ENCODE measurements at places on chromosomes 6 and 20. TPM values are rescaled to one million over a fixed set of nuclear protein-coding genes. Genes with fewer than 3 reads are reported as not detected.

The CDH4 gene
- not detected for total RNA-seq

- H3K4me1 ChIP-seq: peaks cover 11% of the 10 kb centered on the region
- DNase-seq: no peak
- no peak overlapping the region for H3K27ac ChIP-seq
- no peak overlapping the region for H3K4me3 ChIP-seq
Measured at GRCh38 chr20:32986331-32986966, 17.8 kb downstream of the SUN5 start.

DNA sequence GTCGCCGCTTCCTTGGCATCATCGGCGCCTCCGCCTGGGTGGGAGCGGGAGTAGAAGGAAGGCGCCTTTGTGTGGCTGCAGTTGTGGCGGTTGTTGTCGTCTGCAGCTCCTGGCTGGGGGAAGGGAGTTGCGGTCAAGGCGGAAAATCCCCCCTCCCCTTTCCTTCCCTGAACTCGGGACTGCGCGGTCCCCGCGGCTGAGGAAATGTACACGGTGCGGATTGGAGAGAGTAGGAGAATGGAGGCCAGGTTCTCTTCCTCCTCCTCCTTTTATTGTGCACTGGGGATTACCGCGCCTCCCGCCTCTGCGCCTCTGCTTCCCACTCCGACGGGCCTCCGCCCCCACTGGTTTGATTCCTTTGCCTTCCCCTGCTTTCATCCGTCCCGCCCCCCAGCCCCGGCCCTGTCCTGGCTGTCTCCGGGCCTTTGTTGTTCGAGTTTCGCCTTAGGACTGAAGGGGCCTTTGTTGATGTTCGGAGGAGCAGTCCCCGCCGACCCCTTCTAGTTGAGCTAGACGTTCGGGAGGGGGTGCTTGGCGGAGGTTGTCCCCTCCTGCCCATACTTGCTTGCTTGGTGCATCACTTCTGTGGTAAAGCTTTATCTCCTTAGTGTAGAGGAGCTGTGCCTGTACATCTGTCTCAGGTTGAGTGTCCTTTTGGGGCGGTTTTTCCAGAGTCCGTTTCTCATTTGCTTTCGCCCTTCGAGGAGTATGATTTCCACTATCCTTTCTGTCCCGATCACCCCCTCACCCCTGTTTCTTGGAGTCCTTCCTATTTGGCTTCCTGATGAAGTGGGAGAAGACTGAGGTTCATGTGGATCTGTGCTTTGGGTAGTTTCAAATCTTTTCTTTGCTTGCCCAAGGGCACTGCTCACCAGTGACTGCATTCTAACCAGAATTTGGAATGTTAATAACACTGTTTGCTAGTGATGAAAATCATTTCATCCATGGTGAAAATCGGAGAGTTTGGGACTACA is 764 bp downstream of the ZNF292 start:
- peaks cover 65% of the 10 kb centered on the region for H3K4me1 ChIP-seq
- H3K27me3 ChIP-seq: no peaks in the 10 kb centered on the region

DNA sequence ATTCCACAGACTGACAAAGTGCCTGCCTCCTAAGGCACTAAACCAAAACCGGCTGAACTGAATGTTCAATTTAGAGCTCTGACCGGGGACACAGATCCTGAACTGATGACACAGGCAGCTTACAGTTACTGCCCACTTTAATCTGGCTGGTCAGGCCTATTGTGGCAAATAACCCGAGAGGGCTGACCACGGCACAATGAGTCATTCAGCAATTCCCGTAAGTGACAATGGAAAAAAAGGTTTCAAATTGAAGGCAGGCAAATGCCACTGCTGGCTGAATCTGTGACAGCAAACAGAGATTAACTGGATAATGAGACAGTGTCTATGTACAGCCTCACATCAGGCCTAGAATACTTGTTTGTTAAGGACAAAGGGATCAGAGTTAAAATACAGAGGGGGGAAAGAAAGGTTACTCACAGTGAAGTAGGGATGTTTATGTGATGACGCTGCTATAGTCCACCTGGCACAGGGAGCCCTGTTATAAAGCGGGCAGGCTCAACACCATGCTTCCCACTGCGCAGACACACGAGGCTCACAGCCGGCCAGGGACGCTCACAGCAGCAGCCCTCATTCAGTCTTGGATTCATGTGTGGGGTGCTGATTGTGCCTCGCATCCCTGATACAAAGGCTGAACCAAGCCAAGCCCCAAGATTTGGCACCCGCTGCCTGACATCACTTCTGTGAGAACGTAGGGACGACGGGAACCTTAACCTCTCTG is 54.4 kb downstream of the RTN4IP1 start:
- no peak for DNase-seq
- peaks cover 3% of the 10 kb centered on the region for H3K4me1 ChIP-seq
- H3K4me3 ChIP-seq: no peak overlapping the region
- H3K27ac ChIP-seq: no peak overlapping the region
- no peaks in the 10 kb centered on the region for H3K27me3 ChIP-seq

DNA sequence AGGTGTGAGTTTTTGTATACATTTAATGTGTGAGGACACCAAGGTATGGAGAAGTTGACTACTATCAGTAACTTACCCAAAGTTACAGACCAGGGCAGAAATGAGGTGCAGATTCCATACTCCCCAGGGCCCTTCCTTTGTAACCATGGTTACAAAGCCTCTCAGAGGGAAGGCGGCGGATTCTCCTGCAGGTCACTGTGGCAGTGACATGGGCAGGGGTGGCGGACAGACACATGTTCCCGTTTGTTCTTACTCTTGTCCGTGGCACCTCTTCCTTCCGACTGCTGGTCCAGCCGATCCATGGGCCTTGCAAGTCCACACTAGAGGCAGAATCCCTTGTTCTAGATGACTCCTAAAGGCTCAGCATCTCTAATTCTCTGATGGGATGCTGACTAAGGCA is 43.0 kb downstream of the PDYN start:
- H3K4me3 ChIP-seq: no peak overlapping the region
- DNase-seq: no peak
- H3K4me1 ChIP-seq: peaks cover 58% of the 10 kb centered on the region
- H3K36me3 ChIP-seq: no peaks in the 10 kb centered on the region

The GPX5 gene
- not detected for total RNA-seq

DNA sequence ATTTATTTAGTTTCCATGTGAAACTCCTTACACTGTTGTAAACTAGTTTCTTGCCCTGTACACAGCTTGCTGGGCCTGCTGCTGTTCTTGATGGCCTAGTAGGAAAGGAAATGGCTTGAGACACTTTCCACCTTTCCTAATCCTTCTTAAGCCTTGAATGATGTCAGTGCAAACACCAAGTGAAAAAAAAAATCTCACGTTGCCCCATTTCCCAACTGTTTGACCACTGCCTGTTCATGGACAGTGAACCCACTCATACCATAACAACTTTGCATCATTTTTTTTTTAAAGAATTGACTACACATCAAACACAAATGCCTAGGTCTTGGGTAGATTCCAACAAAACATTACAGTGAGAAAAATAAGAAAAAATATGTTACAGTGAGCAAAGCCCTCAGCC is 653.6 kb upstream of the FLRT3 start:
- H3K27ac ChIP-seq: no peak overlapping the region
- peaks cover 1% of the 10 kb centered on the region for H3K27me3 ChIP-seq
- no peaks in the 10 kb centered on the region for H3K4me1 ChIP-seq
- DNase-seq: no peak
- no peaks in the 10 kb centered on the region for H3K36me3 ChIP-seq

The CALHM5 gene
- total RNA-seq: not detected

DNA sequence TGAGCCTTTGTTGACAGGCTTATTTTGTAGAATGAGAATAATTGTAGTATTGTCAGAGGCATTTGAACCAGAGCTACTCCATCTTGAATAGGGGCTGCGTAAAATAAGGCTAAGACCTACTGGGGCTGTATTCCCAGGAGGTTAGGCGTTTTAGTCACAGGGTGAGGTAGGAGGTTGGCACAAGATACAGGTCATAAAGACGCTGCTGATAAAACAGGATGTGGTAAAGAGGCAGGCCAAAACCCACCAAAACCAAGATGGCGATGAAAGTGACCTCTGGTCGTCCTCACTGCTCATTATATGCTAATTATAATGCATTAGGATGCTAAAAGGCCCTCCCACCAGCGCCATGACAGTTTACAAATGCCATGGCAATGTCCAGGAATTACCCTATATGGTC is 82.7 kb downstream of the PFDN4 start:
- peaks cover 4% of the 10 kb centered on the region for H3K27me3 ChIP-seq
- H3K4me3 ChIP-seq: no peak overlapping the region
- H3K36me3 ChIP-seq: no peaks in the 10 kb centered on the region
- DNase-seq: no peak

- H3K27ac ChIP-seq: no peak overlapping the region
- no peak overlapping the region for H3K4me3 ChIP-seq
- H3K36me3 ChIP-seq: no peaks in the 10 kb centered on the region
- DNase-seq: no peak
- no peaks in the 10 kb centered on the region for H3K27me3 ChIP-seq
- H3K4me1 ChIP-seq: no peaks in the 10 kb centered on the region
Measured at GRCh38 chr6:155770313-155770712, 314.7 kb upstream of the NOX3 start.

- H3K27me3 ChIP-seq: no peaks in the 10 kb centered on the region
- peaks cover 5% of the 10 kb centered on the region for H3K36me3 ChIP-seq
- H3K4me3 ChIP-seq: peak overlapping the region; percentile 93
- DNase-seq: no peak
Measured at GRCh38 chr6:2763876-2764540, 1.2 kb upstream of the WRNIP1 start.

The LRFN2 gene
- not detected for total RNA-seq

GRCh38 chr6:125287718-125288117 is 14.0 kb downstream of the HDDC2 start:
- DNase-seq: no peak
- peaks cover 90% of the 10 kb centered on the region for H3K36me3 ChIP-seq
- H3K27me3 ChIP-seq: no peaks in the 10 kb centered on the region
- H3K4me1 ChIP-seq: peaks cover 15% of the 10 kb centered on the region

The C20orf144 gene
- 0.27 TPM for total RNA-seq

- DNase-seq: no peak
- H3K36me3 ChIP-seq: peaks cover 6% of the 10 kb centered on the region
- H3K27me3 ChIP-seq: no peaks in the 10 kb centered on the region
- H3K4me3 ChIP-seq: no peak overlapping the region
- H3K27ac ChIP-seq: no peak overlapping the region
Measured at GRCh38 chr6:2817903-2818443, 23.7 kb downstream of the SERPINB1 start.

DNA sequence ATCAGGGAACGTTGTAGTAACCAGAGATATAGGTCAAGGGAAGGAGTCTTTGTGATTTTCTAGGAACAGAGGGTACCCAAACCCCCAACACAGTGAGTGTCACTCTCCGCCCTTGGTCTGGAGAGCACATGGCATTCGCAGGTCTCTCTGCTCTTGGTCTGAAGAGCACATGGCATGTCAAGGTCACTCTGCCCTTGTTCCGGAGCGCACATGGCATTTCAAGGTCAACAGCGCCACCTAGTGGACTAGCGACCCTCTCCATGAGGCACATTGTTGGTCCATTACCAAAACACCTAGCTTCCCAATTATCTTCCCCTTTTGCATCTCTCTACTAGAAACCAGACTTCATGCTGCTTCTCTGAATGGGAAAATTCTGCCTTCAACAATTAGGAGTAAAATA is 260.0 kb downstream of the C6orf118 start:
- H3K27me3 ChIP-seq: no peaks in the 10 kb centered on the region
- DNase-seq: no peak
- no peak overlapping the region for H3K27ac ChIP-seq
- H3K36me3 ChIP-seq: no peaks in the 10 kb centered on the region
- no peaks in the 10 kb centered on the region for H3K4me1 ChIP-seq

The SLC16A10 gene
- total RNA-seq: 0.02 TPM

DNA sequence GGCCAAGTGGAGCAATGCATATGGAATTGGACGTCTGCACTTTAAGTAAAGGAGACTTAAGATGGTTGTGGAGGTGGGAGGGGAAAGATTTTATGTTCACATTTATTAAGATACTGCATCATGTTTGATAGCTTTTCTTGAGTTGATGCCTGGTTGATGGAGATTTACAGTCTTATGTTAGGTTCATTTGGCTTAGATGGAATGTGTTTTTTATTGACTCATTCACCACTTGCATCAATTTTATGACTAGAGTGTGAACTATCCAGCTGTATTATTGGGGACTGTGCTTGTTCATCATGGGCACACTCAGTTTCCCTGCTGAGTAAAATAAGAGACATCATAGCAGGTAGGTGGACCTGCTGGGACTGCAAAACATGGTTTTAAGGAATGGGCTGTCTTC is 91.2 kb upstream of the SCP2D1 start:
- H3K4me1 ChIP-seq: peaks cover 9% of the 10 kb centered on the region
- no peak overlapping the region for H3K4me3 ChIP-seq
- no peak for DNase-seq
- no peak overlapping the region for H3K27ac ChIP-seq

The CGA gene
- not detected for total RNA-seq

DNA sequence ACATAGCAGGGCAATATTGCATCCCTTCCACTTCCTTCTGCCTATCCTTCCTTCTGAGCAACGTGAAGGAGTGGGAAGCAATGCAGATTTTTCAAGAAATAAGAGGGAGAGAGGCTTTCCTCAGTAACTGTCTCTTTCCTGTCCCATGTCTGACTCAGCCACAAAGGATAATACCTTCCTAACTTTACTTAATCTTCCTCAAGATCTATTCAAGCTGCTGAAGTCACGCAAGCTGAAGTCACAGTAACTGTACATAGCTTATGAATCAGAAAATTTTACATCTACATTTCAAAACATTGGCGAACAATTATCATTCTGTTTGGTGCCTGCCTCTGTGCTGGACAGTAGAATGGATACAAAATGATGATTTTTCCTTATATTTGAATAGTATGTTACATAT is 86.4 kb upstream of the POU3F2 start:
- DNase-seq: no peak
- no peaks in the 10 kb centered on the region for H3K27me3 ChIP-seq
- no peak overlapping the region for H3K27ac ChIP-seq
- no peaks in the 10 kb centered on the region for H3K4me1 ChIP-seq
- H3K36me3 ChIP-seq: no peaks in the 10 kb centered on the region
- no peak overlapping the region for H3K4me3 ChIP-seq

The CYP24A1 gene
- not detected for total RNA-seq

GRCh38 chr20:22801528-22801927 is 217.2 kb upstream of the FOXA2 start:
- no peaks in the 10 kb centered on the region for H3K36me3 ChIP-seq
- H3K4me3 ChIP-seq: no peak overlapping the region
- no peaks in the 10 kb centered on the region for H3K27me3 ChIP-seq
- no peak overlapping the region for H3K27ac ChIP-seq
- no peaks in the 10 kb centered on the region for H3K4me1 ChIP-seq

- H3K27ac ChIP-seq: no peak overlapping the region
- no peaks in the 10 kb centered on the region for H3K27me3 ChIP-seq
- H3K36me3 ChIP-seq: no peaks in the 10 kb centered on the region
- no peaks in the 10 kb centered on the region for H3K4me1 ChIP-seq
- no peak overlapping the region for H3K4me3 ChIP-seq
- DNase-seq: no peak
Measured at GRCh38 chr6:103215847-103216246, 1643.9 kb downstream of the HACE1 start.

The RIMS1 gene
- total RNA-seq: not detected

- no peak overlapping the region for H3K4me3 ChIP-seq
- H3K27ac ChIP-seq: no peak overlapping the region
- DNase-seq: no peak
- H3K4me1 ChIP-seq: no peaks in the 10 kb centered on the region
Measured at GRCh38 chr6:90719321-90720195, 132.7 kb upstream of the MAP3K7 start.

GRCh38 chr6:170134031-170134470 is 156.8 kb downstream of the DLL1 start:
- no peaks in the 10 kb centered on the region for H3K27me3 ChIP-seq
- no peak overlapping the region for H3K4me3 ChIP-seq
- no peak overlapping the region for H3K27ac ChIP-seq
- no peaks in the 10 kb centered on the region for H3K4me1 ChIP-seq
- H3K36me3 ChIP-seq: no peaks in the 10 kb centered on the region

- H3K4me1 ChIP-seq: peaks cover 22% of the 10 kb centered on the region
- no peak overlapping the region for H3K4me3 ChIP-seq
- DNase-seq: no peak
- no peak overlapping the region for H3K27ac ChIP-seq
Measured at GRCh38 chr6:28585335-28585734, 59.7 kb downstream of the GPX5 start.

Data from activated B cell treated with CpG ODN at 0.5 μM for 24 hours (primary cell).